T-helper 17 cell (primary cell): ENCODE measurements at places on chromosomes 16 and 17.

GRCh38 chr16:9798474-9798873 lies 383.8 kb downstream of the GRIN2A start:
- no peak for DNase-seq

- no peak for DNase-seq
These were observed 86.7 kb downstream of the TIMM22 start for GRCh38 chr17:1083451-1084187.

- DNase-seq: no peak
These were observed 89.8 kb downstream of the MRM3 start for GRCh38 chr17:871751-872519.

DNA sequence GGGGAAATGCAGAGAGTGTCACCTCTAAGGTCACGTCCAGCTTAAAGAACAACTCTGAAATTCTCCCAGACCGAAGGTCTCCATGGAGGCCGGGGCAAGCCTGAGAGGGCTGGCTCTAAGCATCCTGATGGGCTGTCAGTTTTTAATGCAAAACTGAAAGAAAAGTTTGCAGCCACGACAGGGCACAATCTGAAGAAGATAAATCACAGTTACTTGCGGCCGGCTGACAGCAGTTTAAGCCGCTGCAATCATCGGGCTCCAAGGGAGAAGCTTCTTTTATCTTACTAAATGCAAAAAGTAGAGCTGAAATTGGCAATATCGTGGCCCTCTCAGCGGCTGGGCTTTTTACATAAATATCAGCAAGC lies 168.8 kb downstream of the CYLD start:
- no peak for DNase-seq

DNA sequence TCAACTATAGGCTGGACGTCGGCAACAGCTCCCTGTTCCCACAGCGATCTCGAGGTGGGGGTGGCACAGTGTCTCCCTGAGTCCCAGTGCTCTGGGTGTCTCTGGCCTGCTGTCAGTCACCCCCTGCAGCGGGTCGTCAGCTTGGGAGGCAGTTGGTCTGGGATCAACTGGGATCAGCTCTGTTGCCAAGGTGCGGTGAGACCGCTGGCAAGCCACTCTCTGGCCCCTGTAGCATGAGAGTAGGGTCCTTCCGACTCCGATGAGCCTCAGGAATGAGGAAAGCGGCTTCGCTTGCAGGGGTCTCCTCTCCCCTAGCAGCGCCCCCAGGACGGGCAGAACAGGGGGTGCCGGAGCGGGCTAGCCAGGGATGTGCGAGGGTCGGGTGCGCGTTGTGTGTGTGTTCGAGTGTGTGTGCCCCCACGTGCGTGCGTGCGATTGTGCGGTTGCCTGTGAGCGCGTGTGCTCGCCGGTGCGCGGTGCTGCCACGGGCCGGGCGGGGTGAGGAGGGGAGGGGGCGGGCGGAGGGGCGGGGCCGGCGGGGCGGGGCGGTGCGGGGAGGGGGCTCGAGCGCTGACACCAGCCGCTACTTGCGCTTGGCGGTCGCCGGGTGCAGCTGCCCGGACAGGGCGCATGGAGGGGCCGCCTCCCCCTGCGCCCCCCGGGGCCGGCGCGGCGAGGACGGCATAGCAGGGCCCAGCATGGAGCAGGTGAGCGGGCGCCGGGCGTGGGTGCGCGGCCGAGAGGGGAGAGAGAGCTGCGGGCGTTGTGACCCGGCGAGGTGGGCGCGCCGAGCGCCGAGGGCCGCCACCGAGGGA lies 9.4 kb upstream of the ARHGAP23 start:
- no peak for DNase-seq

- DNase-seq: peak; percentile 80
These were observed 2.3 kb downstream of the BORCS6 start for GRCh38 chr17:8187517-8188262.

- DNase-seq: no peak
These were observed 45.0 kb upstream of the CRISPLD2 start for GRCh38 chr16:84774810-84775209.

GRCh38 chr16:17518441-17518840 lies 47.7 kb upstream of the XYLT1 start:
- DNase-seq: no peak

- no peak for DNase-seq
These were observed 12.2 kb upstream of the ZKSCAN2 start for GRCh38 chr16:25269879-25270278.

- no peak for DNase-seq
These were observed 3.4 kb upstream of the HP start for GRCh38 chr16:72050769-72051464.

DNA sequence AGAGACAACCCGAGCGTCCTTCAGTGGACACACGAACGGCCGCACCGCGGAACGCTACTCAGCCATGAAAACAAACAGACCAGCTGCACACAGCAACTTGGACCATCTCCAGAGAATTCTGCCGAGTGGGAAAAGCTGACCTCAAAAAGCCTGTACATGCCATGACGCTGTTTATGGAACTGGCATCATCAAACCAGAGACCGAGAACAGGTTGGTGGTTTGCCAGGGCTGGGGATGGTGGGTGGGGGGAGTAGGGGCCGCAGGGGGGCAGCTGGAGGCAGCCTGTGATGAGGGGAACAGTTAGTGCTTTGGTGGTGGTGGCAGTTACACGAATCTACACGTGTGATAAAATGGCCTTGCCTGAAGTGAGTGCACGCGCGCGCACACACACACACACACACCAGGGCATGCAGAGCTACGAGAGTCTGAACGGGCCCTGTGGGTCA lies 169.8 kb downstream of the LAT start:
- DNase-seq: no peak

DNA sequence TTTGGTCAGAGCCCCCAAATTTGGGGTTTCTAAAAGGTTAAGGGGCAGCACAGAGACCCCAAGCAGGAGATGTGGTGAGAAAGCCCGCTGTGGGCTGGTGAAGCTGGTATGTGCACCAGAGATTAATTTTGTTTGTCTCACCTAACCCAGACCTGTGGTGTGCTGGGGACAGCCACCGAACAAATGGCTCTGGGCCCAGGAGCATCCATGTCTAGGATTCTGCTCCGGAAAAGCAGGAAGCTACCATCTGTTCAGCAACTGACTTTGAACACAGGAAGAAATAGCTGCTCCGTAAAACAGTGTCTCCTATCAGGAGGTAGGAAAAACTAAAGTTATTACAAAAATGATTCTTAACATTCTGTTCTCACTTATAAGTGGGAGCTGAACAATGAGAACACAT lies 2.7 kb upstream of the ZP2 start:
- DNase-seq: no peak

DNA sequence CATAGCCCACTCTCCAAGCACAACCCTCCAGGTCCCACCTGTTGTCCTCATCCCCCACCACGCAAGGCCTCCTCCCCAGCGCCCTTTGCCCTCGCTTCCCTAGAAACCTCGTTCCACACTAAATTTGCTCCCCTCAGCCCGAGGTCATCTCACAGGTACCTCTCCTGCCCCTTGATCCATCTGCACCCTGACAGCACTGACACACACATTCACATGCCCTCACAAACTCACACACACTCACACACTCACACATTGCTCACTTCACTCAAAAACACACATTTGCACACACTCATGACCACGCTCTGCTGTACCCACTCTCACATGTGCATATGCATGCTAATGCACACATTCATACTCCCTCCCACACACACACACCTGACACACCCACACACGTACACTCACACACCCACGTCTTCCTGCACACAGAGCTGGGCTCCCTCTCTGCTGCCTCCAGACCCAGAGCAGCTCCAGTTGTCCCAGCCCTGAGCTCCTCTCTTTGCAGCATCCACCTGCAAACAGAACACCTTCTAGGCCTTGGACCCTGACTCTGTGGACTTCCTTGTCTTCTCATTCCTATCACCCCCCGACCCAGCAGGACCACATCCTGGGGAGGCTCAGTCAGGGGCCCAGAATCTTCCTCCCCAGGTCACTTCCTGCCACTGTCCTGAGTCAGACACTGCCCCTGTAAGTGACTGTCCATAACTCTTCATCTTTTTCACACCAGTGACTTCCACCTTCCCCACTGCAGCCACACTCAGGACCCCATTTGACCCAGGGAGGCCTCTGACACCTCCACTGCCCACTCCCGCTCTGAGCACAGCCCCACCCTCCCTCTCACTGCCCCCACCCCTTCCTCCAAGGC lies 4.9 kb downstream of the ASGR2 start:
- no peak for DNase-seq

- no peak for DNase-seq
These were observed 14.1 kb downstream of the MAP3K14 start for GRCh38 chr17:45302649-45303173.

- DNase-seq: no peak
These were observed 203.3 kb downstream of the ZNF423 start for GRCh38 chr16:49652456-49653172.

GRCh38 chr16:54031107-54031760 lies 255.4 kb downstream of the IRX3 start:
- no peak for DNase-seq

- DNase-seq: no peak
These were observed 7.8 kb downstream of the LGALS3BP start for GRCh38 chr17:78971756-78972506.

DNA sequence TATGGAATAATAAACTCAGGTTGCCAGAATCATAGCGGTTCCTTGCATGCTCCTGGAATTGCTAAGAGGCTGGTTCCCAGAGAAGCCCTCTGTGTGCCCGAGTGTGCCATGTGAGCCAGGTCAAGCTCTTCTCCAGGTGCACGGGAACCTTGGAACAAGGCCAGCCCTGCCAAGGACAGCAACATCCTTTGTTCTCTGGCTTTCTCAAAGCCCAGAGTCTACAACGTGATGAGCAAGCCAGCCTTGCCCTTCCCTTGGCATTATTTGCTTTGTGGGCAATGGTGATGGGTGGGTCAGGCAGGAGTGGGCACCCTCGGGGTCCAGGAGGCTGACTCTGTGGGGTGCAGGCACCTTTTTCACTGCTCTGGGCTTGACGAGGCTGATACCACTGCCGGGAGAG lies 14.2 kb upstream of the SEC14L1 start:
- DNase-seq: no peak

GRCh38 chr16:53445534-53445933 lies 11.3 kb downstream of the RBL2 start:
- no peak for DNase-seq

- DNase-seq: no peak
These were observed 29.8 kb upstream of the CRYBA1 start for GRCh38 chr17:29216856-29217255.

DNA sequence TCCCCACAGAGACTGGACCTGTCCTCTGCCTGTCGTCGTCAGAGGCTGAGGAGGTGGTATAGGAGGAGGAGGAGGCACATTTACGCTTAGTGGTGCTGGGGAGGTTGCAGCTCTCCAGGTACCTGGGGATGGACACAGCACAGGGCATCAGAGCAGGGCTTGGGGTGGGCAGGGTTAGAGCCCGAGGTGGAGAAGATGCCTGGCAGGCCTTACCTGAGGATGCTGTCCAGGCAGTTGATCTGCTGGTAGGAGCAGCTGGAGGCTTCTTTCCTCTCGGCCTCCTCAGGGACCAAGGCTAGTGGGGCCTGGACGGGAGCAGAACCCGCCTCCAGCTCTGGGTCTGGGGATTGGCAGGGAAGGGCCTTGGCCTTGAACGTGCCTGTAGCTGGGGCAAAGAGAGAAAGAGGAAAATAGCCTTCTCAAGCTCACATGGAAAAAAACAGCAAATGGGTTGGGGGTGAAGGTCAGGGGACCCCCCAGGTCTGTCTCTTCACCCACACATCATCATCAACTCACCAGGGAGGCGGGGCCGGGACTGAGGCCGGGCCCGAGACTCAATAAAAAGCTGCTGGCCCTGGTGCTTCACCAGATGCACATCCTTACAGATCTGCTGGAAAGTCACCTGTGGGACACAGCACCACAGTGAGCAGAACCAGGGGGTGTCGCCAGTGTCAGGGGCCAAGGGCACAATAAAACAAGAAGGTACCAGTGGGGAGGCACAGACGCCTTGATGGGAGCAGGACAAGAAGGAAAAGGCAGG lies 5.6 kb downstream of the PER1 start:
- no peak for DNase-seq

- DNase-seq: no peak
These were observed 5.7 kb downstream of the CDC6 start for GRCh38 chr17:40293363-40293762.

GRCh38 chr17:8153525-8153956 lies 1.3 kb upstream of the PER1 start:
- DNase-seq: peak; percentile 14

DNA sequence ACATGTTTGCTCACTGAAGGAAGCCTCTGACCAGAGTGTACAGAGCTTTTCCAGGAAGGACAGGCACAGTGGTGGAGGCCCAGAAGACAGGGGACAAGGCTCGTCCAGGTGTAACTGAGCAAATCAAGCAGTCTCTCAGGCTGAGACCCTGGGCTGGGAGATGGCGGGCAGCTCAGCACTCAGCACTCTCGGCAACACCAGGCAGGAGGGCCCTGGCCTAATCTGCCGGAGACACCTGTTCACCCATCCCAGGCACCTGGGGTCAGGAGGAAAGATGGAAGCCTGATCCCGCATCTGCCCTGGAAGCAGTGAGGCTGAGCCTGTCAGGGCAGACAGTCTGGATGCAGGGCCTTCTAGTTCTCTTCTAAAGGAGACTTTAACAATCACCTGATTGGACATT lies 4.8 kb downstream of the RASL10B start:
- no peak for DNase-seq

DNA sequence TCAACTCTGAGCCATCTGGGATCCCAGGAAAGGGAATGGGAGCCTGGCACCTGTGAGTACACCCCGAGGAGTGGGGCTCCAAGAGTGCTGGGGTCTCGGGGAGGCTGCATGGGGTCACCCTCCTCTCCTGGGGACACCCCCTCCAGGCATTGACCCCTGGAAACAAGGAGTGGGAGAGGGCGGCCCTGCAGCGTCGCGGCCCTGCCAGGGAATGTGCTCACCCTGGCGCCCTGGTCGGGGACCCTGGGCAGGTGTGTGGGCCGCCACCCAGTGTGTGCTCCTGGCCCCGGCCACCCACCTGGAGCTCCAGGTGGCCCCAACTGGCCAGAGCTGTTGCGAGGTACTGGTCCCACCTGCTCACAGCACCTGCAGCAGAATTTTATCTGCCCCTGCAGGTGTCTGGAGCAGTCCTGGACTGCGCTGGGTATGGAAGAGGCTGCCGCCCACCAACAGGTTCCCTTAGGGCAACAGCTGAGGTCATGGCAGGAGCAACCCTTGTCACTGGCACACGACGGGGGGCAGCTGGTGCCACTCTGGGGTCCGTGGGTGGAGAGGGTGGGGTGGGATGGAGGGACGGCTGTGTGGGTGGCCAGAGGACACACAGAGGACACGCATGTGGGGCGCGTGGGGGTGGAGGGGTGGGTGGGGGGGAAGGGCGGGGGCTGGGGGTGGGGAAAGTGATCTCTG lies 5.4 kb upstream of the PABPN1L start:
- no peak for DNase-seq

DNA sequence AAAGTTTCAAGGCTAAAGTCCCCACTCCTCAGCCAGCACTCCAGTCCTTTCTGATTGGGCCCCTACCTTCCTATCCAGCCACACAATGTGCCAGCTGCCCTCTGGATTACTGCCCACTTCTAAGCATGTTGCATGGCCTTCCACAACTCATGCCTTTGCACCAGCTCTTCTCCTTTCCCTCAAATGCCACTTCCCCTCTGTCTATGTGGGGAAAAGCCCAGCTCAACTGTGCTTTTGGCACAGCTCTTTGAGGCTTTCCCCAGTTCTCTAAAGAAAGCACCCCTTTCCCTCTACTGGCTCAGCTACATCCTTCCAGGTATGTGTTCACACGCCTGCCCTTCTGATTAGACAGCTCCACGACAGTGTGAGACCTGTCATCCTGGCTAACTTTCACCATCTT lies 18.5 kb downstream of the GTF3C1 start:
- no peak for DNase-seq
